Large intestine (tissue), 12 donors: ENCODE measurements at places on chromosomes 6 and 20. TPM values are rescaled to one million over a fixed set of nuclear protein-coding genes. Genes with fewer than 3 reads are reported as not detected.

The CLIC1 gene
- 486 TPM for polyA plus RNA-seq

The GABRR1 gene
- 0.06 TPM for polyA plus RNA-seq

The FAM83C gene
- polyA plus RNA-seq, result 0.01 TPM

The RPS10 gene
- polyA plus RNA-seq, result 2,184 TPM

The RNF39 gene
- 0.75 TPM for polyA plus RNA-seq
